ENCODE measurements at places on chromosomes 16 and 17. TPM values are rescaled to one million over a fixed set of nuclear protein-coding genes. Genes with fewer than 3 reads are reported as not detected.

LRRC3C gene
- total RNA-seq: not detected

SLC13A2 gene
- total RNA-seq: not detected

GUCY2D gene
- total RNA-seq: 0.16 TPM

ADORA2B gene
- 3.6 TPM for total RNA-seq

GP1BA gene
- total RNA-seq: not detected
